ENCODE measurements at places on chromosomes 5 and 9. TPM values are rescaled to one million over a fixed set of nuclear protein-coding genes. Genes with fewer than 3 reads are reported as not detected.

MARCOL gene
- total RNA-seq: not detected

TXNDC8 gene
- total RNA-seq: not detected

DNA sequence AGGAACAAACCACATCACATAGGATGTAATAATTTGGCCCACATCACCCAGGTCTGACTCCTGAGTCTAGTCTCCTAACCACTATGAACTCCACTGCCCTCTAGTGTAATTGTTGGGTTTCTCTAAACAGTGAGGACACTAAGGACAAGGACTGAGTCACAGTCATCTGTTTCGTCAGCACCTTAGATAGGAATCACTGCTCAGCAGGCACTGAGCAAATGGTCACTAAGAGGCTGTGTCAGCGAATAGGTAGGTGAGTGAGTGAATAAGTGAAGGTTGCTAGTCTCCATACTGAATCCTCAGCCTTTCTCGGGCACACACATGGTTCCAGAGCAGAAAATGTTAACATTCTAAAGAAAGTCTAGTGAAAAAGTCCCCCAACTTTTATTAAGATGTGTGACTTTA lies 278.6 kb downstream of the SPOCK1 start:
- no peaks in the 10 kb centered on the region for H3K36me3 ChIP-seq
- DNase-seq: no peak
- H3K27ac ChIP-seq: no peak overlapping the region
- H3K4me3 ChIP-seq: no peak overlapping the region

DNA sequence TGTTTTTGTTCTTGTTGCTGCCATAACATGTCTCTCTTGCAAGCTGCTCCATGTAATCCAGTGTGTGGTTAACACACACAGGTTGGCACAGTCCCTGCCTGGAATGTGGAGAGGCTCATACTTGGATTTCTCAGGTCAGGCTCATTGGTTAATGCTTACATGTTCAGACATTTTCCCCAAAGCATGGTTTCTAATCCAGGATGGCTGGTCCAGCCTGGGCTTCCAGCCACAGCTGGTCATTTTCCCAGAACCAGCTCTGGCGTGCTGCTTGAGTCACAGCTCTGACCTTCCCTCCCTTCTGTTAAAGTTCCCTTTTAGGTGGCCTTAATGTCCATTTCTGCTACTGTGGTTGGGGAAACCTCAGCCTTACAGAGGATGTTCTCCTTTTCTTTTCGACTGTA lies 294.3 kb downstream of the TAF11L14 start:
- no peaks in the 10 kb centered on the region for H3K27me3 ChIP-seq
- H3K4me1 ChIP-seq: no peaks in the 10 kb centered on the region
- DNase-seq: peak; percentile 40
- no peak overlapping the region for H3K27ac ChIP-seq
- H3K36me3 ChIP-seq: no peaks in the 10 kb centered on the region
- H3K4me3 ChIP-seq: no peak overlapping the region

Data from stomach (tissue), 19 donors.